Activated T-cell treated with anti-CD3 and anti-CD28 coated beads for 4 hours (primary cell): ENCODE measurements at places on chromosomes 3 and 15.

DNA sequence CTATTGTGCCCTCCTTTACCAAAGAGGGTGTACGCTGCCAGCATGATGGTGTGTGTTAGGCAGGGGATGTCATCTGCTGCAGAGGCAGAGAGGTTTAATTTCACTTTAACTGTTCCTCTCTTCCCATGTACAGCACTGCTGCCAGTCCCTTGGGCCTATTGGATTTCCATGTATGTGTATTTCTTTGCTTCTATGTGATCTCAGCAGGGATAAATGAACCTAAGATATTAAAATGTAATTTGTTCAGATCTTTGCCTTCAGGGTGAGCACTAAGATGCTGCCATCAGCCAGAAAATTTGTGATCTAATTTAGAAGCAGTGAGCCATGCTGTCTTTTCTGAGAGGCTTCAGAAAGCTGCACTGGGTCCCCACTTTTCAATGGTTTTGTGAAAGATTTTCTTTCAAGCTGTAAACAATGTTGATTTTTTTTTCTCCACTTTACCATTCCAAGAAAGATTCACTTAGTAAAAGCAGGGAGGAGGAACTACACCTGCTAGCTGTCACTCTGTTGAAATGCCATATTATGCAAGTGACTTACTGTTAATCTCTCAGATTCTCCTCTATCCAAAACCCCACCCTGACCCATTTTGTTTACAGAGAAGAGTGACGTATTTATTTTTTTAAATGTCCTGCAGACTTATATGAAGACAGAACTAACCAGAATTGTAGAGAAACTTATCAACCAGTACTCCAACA, 261.9 kb downstream of the TBL1XR1 start:
- DNase-seq, result no peak

GRCh38 chr15:64634576-64635498, 140.6 kb downstream of the RBPMS2 start:
- no peak for DNase-seq

GRCh38 chr15:86615411-86615810, 535.7 kb downstream of the AGBL1 start:
- no peak for DNase-seq

DNA sequence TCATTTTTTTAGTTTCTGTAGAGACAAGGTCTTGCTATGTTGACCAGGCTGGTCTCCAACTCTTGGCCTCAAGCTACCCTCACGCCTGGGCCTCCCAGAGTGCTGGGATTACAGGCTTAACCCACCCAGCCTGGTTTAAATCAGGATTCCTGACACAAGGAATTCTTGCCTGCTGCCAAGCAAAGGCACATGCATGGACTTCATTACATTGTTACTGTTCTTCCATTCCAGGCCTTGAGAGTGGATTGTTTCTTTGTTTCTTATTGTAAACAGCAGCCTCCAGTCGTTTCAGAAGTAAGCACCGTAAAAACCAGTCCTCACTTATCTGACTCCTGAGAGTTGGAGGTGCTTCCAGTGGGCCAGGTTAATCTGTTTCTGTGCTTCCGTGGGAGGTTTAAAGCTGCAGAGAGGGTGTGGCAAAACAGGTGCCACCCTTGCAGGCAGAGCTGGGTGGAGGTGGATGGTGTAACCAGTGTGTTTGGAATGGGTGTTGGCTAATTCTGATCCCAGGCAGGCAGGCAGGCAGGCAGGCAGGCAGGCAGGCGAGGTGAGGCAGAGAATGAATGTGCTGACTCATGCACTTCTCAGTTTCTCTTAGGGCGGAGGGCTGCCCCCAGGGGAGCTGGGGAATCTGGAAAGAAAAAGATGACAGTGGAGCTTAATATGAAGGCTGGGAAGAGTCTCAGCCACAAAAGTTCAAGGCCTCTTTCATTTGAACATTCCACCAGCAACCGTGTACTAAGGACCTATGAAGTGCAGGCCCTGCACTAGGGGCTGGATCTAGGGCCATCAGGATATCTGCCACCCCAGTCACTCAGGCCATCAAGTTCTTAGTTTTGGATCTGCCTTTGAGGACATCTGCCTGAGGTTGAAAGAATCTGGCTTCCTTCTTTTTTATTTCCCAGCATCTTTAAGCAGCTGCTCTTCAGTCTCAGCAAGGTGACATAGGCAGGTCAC, 37.0 kb upstream of the CDCP1 start:
- DNase-seq, result no peak

GRCh38 chr15:60745469-60746061, 266.6 kb upstream of the ICE2 start:
- DNase-seq, result no peak

GRCh38 chr3:23741036-23741706, 64.6 kb upstream of the UBE2E1 start:
- no peak for DNase-seq

GRCh38 chr15:64452988-64453688, 7.2 kb upstream of the ZNF609 start:
- no peak for DNase-seq

DNA sequence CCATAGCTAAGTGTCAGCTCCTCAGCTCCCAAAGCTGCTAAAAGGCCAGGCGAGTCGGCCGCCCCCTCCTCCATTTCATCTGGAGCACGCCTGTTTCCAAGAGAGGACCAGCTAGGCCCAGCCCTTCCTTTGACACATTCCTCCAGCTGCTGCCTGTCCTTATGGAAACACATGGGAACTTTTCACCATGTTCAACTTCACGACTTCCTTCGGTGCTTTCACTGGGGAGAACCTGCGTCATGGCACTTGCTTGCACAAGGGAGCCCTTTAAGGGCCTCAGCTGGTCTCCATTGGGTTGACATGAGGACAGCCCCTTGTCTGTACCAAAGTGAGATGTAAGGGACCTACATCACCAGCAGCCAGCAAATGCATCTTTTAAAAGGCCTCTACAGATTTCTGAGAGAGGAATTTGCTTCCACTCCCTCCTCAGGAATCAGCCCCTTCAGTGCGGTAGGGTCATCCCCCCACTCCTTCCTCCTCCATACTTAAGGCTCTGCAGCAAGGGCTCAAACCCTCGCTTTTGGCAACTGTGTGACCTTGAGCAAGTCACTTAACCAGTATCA, 2.1 kb downstream of the MAGI1 start:
- DNase-seq, result no peak

DNA sequence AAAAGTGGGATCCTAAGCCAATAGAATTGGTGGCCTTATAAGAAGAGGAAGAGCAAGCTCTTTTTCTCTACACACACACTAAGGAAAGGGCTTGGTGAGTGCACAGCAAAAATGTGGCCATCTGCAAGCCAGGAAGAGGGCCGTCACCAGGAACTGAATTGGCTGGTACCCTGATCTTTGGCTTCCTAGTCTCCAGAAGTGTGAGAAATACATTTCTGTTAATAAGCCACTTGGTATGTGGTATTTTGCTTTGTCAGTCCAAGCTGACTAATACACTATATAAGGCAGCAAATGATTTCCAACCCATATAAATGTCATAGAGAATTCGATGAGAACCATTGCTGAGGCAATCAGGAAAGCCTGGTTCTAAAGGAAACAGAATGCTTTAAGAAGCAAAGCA, 816.3 kb upstream of the SEMA6D start:
- no peak for DNase-seq

GRCh38 chr3:57893156-57893555, 115.1 kb upstream of the FLNB start:
- DNase-seq, result no peak

- DNase-seq, result no peak
These were observed 20.1 kb upstream of the AMOTL2 start for GRCh38 chr3:134394380-134394779.

DNA sequence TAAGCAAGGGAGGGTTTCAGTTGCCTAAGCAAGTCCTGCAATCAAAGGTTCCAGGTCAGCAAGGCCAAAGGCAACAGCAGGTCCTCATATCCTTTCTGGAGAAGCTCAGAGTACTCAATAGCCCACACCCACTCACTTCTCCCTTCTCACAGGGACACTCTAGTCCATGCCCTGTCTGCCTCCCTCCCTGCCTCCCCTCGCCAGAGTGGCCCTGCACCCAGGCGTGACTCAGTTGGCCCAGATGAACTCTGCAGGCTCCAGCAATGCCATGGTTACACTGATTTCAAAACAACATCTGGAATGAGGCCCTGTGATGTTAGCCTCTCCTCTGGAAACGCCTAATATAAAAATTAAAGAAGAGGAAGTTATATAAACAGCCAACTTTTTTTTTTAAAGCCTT, 32.9 kb downstream of the IL16 start:
- DNase-seq, result no peak

DNA sequence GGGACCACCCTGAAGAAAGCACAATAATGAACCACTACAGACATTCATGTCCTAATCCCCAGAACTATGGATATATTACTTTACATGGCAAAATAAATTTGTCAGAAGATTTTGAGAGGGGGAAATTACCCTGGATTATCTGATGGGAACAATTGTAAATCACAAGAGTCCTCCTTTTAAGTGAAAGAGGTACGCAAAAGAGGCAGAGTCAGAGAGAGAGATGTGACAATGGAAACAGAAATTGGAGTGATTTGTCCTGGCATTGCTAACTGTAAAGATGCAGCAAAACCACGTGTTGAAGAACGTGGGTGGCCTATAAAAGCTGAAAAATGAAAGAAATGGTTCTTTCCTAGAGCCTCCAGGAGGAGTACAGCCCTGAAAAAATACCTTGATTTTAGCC, 1121.4 kb upstream of the ALCAM start:
- DNase-seq, result no peak

DNA sequence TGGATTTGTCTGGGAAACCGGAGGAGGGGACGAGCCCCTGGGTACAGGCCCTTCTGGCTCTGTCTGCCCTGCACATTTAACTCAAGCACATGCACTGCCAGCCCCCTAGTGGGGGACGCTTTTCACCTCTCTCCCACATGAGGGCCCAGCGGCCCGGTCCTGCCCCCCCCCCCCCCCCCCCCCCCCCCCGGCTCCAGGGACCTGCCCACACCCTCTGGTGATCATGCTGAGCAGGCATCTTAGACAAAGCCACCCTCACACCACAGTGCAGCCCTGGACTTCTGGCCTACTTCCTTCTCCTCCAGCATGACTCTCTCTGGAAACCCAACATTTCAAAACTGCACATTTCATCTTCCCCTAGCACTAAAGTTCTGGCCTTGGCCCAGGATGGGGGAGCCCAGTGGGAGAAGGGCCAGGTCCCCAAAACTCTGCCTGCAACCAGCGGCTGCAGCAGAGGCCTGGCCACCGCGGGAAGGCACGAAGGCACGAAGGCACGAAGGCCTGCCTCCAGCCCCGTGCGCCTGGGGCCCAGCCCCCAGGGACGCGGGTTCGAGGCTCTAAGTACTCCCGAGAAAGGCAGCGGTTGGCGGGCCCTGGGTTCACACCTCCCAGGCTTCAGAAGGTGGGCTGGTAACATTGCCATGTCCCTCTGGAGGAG, 14.1 kb downstream of the KLF15 start:
- no peak for DNase-seq

DNA sequence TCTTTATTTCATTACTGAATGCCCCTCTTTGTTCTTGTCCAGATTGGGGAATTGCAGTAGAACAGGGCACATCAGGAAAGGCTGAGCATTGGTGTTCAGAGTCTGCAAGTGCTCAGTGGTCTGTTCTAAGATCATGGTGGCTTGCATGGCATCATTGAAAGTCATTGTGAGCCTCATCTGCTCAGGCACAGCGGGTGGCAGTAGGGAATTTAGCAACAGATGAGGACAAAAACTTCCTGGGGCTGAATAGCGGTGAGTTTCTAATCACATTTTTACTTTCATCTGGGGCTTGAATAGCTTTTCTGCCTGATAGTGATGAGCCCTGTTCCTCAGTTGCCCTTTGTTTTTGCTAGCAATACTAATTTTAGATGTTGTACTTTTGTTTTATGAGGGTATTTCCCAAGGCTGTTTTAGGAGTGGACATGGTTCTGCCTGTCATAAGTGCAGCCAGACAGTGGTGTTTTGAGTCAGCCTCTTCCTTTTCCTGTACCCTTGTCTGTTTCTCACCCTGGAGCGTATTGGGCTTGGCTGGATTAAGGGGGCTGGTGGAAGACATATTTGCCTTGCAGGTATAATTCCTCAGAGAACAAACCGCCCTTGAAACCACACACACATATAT, 127.2 kb upstream of the IL12A start:
- DNase-seq, result no peak

- DNase-seq, result no peak
These were observed 1.5 kb downstream of the SLC26A6 start for GRCh38 chr3:48633743-48634142.

GRCh38 chr15:48059791-48060190, 61.0 kb upstream of the SLC24A5 start:
- no peak for DNase-seq

DNA sequence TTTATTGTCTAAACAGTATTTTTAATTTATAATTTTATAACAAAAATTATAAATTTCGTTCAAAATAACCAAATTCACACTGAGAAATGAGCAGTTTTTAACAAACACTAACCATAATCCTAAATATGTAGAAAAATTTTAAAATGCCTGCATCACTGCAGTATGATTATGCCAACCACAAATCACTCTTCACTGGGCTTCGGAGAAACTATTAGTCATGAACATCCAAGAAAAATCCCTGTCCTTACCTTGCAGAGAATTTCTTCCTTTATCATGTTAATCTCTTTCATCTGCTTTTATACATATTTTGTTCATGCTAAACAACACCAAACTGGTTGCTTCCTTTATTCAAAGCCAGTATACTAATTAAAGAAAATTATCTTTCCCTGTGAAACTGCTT, 511.0 kb upstream of the ALCAM start:
- DNase-seq, result no peak

DNA sequence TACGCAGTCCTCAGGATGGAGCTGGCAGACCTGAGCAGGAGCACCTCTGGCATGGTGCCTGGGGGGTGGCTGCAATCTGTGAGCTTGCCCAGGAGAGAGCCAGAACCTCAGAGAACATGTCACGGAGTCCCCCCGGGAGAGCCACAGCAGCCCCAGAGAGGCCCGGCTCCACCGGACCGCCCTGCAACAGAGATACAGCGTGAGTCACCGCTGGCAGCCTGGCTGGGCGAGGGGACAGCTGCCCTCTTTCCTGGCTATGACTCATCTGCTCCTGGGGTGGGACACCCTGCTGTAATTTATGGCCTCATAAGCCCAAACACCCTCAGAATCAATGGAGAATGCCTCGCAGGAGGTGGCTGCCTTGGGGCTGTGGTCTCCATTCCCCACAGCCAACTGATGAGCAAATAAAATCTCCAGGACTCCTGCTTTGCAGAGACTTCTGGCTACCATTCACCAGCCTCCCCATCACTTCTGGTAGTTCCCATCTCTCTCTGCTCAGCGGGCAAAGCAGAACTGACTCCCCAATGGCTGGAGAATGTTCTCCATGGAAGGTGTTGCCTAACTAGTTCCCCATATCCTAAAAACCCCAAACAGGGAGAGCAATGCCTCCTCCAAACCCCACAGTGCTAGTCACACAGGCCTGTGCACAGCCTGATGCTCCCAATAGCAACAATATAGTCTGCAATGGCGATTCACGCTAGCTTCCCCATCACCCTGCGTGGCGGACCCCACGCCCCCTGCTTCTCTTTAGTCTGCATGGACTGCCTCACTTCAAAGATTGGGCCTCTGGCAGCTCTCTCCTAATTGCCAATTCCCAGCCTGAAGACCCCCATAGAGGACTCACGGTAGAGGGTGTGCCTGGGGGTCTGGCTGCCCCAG, 21.6 kb downstream of the ACSBG1 start:
- no peak for DNase-seq

GRCh38 chr3:71955240-71956068, 170.5 kb upstream of the PROK2 start:
- DNase-seq, result no peak

- DNase-seq, result no peak
These were observed 233.4 kb downstream of the CACNA2D3 start for GRCh38 chr3:54355800-54356199.

GRCh38 chr3:175836617-175837016, 977.5 kb downstream of the NAALADL2 start:
- no peak for DNase-seq
